Stimulated activated CD8-positive, alpha-beta memory T cell treated with anti-CD3 and anti-CD28 coated beads, Interleukin-12 subunit alpha, Interleukin-12 subunit beta, amount 100 ng/mL, for 1 hour (primary cell): ENCODE measurements at places on chromosomes 2 and 18.

GRCh38 chr2:172283476-172283875 lies 143.9 kb upstream of the ITGA6 start:
- no peak for DNase-seq

DNA sequence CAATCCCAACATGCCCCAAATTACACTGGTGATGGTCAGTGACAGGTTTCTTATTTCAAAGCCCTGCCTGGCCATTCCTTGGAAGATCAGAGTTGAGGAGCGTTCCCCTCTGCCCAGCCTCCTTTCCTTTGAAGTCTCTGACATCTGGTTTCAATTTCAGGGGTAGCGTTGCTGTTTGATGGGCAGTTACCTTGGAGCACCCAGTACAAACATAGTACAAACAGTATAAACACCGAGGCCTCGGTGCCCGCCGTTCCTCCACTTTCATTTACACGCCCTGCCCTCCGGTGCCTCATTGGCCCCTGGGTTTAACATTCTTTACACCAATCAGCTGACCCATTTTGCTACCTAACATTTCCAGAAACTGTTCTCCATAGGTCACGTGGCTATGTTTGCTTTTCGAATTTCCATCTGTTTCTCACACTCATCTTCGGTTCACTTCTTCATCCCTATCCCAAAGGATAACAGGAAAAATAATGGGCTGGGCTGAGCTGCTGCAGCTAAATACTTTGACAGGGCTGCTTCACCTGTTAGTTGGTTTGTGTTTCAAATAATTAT lies 65.6 kb downstream of the NRP2 start:
- no peak for DNase-seq

DNA sequence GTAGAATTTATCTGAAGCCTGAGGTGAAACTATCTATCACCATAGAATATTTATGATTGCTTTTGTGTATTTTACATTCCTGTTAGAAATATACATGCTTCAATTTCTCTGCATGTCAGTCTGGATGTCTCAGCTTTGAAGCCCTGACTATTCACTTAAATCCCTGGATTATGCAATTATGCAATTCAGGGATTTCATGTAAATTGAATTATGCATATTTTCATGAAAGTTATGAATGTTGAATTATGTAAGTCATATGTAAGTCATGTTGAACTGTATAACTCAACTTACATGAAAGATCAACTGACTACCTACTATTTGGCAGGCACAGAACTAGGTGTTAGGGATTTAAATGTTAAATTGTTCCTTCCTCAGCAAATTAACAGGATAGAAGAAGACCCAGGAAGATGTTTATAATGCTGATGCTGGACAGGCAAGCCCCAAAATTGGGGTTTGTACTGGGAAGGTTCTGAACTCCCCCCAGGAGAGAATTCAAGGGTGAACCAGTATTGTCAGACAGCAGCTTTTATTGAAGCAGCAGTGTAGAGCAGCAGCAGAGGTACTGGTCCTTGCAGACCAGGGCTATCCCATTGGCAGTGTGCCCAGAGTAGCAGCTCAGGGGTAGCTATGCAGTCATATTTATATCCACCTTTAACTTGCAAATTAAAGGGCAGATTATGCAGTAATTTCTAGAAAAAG lies 236.5 kb downstream of the ZNF804A start:
- no peak for DNase-seq

DNA sequence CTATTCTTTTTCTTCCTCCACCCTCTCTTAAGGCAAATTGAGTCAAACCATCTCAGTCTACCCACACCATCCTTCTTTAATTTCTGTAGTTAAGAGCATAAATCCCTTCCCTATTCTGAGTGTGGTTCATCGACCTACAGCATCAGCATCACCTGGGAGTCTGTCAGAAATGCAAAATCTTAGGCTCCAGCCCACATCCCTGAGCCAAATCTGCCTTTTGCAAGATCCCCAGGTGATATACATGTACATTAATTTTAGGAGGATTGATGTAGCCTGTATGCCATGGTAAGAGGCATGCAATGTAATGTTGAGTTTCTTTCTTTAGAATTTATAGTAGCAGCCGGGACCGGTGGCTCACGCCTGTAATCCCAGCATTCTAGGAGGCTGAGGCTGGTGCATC lies 151.7 kb upstream of the TNP1 start:
- no peak for DNase-seq
